ENCODE measurements at places on chromosomes 5 and 9.
A peak's percentile ranks its signal among the peaks of the same experiment; 100 is the strongest.

- no peak for DNase-seq
Measured at GRCh38 chr5:113193311-113193978, 216.8 kb downstream of the DCP2 start.

DNA sequence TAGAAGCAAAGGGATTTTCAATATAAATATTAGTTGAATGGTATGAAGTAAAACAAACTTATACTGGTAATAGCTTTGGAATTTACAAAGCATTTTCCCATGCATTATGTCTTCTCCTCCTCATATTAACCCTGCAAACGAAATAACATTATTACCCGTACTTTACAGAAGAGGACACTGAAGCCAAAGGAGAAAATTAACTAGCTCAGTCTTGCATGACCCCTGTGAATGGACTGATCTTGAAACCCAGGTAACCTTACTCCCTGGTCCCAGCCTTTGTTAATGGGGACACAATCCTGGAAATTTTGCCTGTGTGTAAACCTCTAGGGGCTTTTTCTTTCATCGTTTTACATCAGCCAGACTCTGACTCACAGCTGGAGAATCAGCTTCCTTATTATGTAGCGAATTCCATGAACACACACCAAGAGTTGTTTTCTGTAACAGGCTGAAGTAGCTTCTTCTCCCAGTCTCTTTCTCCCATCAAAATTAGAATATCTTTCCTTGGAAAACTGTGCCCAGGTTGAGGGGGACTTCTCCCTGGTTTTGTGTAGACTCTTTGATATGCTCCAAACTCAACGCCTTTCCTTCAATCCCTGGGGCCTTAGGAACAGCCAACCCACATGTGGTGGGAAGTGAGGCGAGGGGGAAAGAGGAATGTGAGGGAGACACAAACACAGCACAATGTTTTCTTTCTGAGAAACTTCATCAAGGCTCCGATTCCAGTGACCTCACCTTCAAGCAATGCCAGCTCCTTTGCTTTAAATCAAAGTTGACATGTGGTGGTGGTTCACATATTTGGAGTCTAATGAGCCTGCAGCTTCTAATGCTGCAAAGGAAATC lies 480.9 kb upstream of the PAPPA start:
- peak; percentile 99 for DNase-seq

- DNase-seq: peak; percentile 10
Measured at GRCh38 chr5:175887463-175887862, 16.1 kb downstream of the CPLX2 start.

GRCh38 chr5:66239034-66239433 lies 94.9 kb downstream of the SREK1 start:
- peak; percentile 15 for DNase-seq

DNA sequence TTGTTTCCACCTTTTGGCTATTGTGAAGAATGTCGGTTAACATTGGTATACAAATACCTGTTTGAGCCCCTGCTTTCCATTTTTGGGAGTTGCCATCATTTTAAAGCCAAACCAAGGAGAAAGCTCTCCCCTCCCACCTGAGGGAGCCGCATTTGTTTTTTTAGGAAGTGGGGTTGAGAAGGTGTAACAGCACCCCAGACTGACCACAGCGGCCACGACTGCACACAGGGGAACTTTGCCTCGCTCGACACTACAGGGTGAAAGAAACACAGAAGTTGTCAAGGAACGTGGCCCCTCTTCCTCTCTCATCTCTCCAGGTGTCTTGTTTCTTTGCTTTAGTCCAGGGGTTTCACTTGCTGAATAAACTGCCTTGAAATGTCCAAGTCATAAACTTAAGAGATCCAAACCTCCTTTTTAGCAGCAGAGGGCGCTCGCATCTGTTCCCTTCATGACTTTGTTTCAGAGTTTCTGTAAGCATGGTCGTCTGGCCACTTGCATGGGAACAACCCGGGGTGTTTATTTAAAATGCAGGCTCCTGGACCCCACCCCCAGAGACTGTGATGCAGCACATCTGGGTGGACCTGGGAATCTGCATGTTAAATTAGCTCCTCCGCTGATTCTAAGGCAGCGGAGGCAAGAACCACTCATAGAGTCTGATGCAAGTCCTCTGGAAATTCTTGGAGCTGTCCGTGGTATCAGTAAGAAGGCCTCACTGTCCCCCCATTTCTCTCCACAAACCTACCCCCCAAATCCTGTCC lies 2.1 kb upstream of the TTLL11 start:
- DNase-seq: peak; percentile 62

DNA sequence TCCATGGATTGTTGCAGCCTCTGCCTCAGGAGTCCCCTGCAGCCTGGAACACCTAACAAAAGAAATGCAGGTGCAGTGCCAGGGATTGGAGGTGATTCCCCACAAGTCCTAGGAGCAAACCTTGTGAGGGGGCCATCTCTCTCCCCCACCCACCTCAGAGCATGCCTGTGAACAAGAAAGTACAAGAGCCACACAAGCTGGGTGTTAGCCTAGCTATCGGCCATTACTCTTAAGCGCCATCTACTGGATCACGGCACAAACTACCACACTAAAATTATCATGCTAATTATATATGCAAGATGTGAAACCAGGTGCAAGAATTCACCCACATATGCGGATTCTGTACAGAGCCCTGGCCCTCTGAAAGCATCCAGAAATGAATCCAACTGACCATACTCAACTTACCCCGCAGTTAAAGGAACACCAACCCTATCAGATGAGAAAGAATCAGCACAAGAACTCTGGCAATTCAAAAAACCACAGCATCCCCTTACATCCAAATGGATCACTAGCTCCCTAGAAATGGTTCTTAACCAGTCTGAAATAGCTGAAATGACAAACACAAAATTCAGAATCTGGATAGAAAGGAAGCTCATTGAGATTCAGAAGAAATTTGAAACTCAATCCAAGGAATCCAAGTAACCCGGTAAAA lies 16.5 kb upstream of the PRSS3 start:
- DNase-seq: peak; percentile 62

DNA sequence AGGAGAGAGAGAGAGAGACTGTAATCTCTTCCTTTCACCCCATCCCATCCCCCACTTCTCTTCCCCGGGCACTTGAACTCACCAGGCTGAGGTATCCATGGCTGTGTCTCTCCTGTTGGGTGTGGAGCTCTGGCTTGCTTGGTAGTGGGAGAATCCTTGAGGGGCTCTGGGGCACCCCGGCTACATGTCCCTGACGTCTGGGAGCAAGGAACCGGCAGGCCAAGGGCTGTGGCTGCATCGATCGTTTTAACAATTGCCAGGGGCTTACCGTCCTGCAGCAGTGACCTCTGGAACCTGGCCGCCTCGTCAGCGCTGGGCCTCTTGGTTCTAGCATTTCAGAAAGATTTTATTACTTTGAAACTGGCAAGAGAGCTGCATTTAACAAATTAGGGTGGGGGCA lies 30.0 kb downstream of the FGF18 start:
- no peak for DNase-seq

- DNase-seq: peak; percentile 67
Measured at GRCh38 chr5:72465601-72466563, 41.3 kb downstream of the ZNF366 start.

DNA sequence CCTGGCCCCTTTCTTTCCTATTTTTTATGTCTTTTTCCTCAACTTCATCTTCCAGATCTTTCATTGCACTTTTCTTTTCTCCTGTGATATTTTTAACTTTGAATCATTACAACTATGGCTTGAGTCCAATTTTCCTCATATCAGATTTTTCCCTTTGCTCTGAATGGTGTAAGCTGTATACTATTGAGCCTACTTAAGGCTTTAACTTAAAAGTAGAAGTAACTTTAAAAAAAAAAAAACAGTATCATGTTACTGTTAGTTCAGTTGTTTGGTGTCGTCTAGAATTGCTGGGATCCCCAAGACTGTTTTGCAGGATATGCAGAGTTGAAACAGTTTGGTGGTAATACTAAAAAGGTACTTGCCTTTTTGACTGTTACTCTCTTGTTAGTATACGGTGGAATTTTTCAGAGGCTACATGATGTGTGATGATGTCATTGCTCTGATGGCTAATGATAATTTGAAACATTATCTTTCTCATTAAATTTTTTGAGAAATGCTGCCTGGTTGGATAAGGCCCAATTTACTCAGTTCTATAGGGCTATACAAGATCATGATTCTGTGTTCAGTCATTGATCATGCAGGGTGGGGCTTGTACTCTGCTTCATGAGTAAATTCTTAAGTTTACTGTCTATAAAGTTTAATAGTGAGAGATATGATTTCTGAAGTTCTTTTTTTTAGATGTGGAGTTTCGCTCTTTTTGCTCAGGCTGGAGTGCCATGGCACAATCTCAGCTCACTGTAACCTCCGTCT lies 8.8 kb downstream of the NAA35 start:
- DNase-seq: peak; percentile 24

DNA sequence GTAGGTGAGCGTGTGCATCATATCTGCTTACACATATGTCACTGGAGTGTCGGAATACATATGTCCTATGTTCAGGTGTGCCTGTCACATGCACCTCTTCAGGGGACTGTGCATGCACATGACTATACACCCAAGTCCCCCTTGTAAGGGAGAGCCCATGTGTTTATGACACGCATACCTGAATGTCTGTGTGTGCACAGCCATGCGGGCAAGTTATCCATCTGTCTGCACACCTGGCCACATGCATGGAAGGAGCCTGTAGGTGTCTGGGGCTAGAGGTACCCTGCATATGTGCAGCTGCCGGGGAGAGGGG lies 622 bp upstream of the RGS14 start:
- no peak for DNase-seq

GRCh38 chr5:169808118-169808581 lies 171.1 kb downstream of the DOCK2 start:
- no peak for DNase-seq

GRCh38 chr5:41636605-41637004 lies 126.2 kb upstream of the PLCXD3 start:
- DNase-seq: peak; percentile 25

DNA sequence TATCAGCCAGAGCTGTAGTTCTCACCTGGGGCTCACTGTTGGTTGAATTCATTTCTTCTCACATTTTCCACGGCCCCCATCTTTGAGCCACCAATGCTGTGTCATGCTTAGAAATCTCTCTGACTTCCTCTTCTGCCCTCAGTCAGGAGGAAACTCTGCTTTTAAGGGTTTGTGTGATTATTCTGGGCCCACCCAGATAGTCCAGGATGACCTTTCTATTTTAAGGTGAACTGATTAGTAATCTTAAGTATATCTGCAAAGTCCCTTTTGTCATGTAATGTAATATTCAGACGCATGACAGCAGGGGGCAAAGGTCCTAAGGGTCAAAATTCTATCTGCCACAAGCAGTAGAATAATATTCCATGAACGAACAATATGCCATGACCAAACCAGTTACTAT lies 88.4 kb downstream of the AK8 start:
- DNase-seq: no peak

DNA sequence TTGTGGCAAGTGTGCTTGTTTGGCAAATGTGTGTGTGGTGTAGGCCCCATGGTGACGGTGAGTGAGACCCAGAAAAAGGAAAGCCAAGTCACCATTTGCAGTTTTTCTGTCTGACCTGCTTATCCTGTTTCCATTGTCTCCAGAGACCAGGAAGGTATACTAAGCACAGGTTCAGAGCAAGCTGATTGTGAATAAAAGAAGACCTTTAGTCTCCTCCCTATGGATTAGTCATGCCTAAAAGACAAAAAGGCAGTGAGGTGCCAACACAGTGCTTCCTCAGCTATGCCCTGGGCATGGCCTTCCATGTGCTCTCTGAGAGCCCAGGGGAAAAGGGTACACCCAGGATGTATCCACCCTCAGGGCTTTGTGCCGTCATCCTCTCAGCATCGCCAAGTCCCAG lies 49.2 kb upstream of the SHOC1 start:
- no peak for DNase-seq

- peak; percentile 4 for DNase-seq
Measured at GRCh38 chr5:14071433-14071832, 71.7 kb upstream of the TRIO start.

GRCh38 chr9:124292696-124293593 lies 35.2 kb downstream of the NEK6 start:
- no peak for DNase-seq

GRCh38 chr5:53568401-53568800 lies 8.0 kb downstream of the NDUFS4 start:
- no peak for DNase-seq

GRCh38 chr5:37121027-37121426 lies 128.1 kb downstream of the CPLANE1 start:
- no peak for DNase-seq

GRCh38 chr9:69931340-69931739 lies 110.7 kb downstream of the CFAP95 start:
- DNase-seq: peak; percentile 26

- DNase-seq: no peak
Measured at GRCh38 chr9:92717201-92718085, 47.2 kb downstream of the BICD2 start.

GRCh38 chr5:173001229-173001841 lies 17.8 kb downstream of the ATP6V0E1 start:
- DNase-seq: no peak

DNA sequence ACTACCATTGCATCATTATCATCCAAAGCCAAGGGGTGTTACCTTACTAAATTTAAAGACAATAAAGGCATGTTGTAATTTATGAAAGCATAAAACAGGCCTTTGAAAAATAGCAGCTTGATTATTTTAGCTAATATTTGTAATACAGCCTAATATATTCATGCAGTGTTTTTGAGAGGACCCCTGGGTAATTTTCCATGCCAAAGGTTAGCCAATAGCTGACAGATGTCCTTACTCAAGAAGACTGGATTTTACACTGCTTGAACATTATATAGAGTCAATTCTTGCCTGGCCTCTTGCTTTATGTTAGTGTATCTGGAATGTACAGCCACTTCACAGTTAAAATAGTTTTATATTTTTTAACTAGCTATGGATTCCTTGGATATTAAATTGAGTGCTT lies 337.8 kb upstream of the PAPPA start:
- no peak for DNase-seq

Measured in EH (cell line).